ENCODE measurements at places on chromosomes 1 and 21.
A peak's percentile ranks its signal among the peaks of the same experiment; 100 is the strongest.

- no peak for DNase-seq
These were observed 563.2 kb upstream of the ADGRL2 start for GRCh38 chr1:81237473-81238089.

DNA sequence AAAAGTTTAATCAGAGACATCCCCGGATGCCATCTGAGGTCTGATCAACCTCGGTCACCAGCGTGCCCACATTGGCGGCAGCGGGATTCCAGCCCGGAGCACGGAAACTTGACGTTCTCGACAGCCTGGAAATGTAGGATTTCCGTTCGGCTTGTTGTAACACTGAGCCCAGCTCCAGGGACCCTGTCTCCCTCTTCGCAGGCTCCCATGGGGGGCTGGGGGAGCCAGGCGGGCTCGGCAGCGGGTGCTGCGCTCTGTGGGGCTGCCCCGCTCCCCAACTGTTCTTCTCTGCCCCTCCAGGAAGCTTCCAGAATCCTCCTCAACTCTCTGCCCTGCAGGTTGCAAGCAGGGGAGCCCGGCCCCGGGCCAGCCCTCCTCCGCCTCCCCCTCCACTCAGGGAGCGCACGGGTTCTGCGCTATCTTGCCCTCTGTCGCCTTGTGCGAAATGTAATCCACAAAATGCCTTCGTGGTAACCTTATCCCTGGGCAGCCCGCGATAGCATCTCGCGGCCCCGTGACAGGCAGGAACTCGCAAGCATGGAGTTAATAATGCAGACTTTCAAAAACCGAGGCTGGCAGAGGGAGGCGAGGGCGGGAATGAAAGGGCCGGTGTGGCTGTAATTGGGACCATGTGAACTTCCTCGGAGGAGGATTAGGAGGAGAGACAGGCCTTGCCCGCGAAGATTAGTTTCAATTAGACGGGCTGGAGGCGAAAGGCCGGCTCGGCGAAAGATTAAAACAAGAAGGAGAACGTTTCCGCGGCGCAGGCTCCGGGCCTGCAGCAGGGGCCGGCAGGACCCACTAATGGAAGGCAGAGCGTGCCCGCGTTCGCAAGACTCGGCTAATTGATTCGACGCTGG lies 53.9 kb upstream of the TTC34 start:
- DNase-seq: no peak

- peak; percentile 40 for DNase-seq
These were observed 61.1 kb upstream of the PTBP2 start for GRCh38 chr1:96660503-96660902.

DNA sequence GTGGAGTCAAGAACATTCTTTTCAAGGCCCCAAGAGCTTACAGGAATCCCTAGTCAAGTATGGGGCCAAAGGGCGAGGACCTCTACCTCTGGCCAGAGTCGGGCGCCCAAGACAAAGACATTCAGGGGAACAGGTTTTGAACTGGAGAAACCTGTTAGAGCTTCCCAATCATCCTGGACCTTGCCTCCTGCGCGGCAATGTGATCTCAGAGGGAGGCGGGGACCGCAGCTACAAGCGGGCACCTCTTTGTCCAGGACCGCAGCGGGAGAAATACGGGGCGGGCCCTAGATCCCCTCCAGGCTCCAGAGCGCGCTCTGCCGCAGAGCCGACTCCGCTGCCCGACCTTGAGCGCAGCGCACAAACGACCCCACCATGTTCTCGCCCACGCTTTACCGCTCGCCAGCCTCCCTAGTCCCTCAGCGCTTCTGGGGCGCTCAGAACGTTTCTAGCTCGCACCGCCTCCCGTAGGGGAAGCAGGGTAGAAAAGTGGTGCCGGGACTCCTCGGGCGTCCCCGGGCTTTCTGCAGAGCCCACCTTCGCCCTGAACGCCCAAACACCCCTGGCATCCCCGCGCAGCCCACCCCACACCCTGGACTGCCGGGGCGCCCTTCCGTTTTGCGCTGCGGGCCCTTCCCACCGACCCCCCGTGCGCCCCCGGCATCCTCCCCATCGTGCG lies 28.1 kb downstream of the RABIF start:
- no peak for DNase-seq

GRCh38 chr1:226964068-226964425 lies 24.0 kb downstream of the COQ8A start:
- DNase-seq: no peak

DNA sequence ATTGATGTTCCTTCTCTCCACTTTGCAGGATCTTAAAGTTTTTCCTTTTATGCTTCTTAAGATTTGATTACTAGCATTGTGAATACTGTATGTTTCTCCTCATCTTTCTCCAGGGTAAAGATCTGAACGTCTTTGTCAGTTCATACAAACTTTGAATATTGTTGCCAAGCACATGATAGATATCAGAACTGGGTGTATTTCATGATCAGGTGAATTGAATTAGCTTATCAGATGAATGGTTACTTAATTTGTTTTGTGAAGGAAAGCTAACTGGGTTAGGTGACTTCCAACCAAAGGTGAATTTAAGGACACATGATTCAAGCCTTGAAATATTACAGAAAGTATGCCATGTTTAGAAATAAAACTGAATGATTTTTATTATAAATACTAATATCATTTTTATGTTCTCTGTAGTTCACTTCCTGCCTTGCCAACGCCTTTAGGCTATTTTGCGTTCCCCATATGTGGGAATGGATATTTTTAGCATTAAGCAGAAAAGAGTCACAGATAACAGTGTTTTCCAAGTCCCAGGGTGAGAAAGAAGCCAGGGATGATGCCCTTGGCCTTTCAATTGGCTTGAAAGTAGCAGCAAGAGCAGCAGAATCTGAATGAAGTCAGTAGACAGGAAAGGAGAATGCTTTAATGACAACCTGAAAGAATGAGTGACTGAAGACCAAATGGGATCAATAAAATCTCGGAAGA lies 752.1 kb downstream of the NCAM2 start:
- DNase-seq: no peak

- no peak for DNase-seq
These were observed 14.5 kb downstream of the CFAP74 start for GRCh38 chr1:1989102-1989542.

DNA sequence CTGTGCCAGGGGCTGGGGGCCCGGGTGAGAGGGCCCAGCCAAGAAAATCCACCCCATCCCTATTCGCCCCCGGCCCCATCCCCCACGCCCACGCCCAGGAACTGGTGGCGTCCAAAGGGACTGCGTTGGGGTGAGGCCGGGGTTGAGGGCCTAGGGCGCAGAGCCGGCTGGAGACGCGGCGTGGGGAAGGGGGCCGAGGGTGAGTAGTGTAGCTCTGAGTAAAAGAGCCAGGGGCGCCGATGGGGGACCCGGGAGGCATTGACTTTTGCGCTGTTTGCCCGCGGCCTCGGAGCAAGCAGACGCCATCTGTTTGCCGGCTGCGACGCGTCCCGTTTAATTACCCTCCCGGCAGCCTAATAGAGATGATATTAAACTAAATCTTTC lies 3.5 kb upstream of the DMRTA2 start:
- DNase-seq: no peak

DNA sequence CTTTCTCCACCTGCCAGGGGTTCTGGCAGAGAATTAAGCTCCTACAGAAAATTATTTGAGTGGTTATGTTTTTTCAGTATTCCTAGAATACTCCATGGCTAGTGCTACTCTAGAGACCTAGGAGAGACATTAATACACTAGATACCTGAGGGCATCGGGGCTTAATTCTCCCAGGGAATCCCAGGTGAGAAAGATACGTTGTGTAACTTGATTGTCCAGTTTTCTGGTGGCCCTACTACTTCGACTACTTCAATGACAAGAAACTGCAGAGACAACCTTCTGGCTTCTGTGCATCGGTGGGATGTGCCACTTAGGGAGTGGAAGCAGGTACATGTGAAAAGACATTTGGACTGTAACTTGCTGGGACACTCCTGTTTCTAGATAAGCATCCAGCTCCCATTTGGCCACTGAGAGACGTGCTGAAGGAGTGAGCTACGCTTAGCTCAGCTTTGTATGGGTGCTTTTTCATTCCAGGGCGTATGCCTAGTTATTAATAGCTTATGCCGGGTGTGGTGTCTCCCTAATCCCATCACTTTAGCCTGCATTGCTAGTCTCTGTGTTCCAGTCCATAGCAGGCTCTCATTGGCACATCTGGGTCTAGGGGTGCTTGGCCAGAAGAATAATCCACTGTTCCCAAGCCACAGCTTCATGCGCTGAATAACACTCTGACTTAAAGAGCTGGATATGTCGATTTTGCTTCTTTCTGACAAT lies 300.7 kb downstream of the SIPA1L2 start:
- no peak for DNase-seq
